ENCODE measurements at places on chromosomes 5 and 9. TPM values are rescaled to one million over a fixed set of nuclear protein-coding genes. Genes with fewer than 3 reads are reported as not detected.
A peak's percentile ranks its signal among the peaks of the same experiment; 100 is the strongest.

- H3K4me3 ChIP-seq: no peak overlapping the region
- H3K4me1 ChIP-seq: peaks cover 50% of the 10 kb centered on the region
- no peaks in the 10 kb centered on the region for H3K36me3 ChIP-seq
- no peaks in the 10 kb centered on the region for H3K27me3 ChIP-seq
- no peak for DNase-seq
- no peak overlapping the region for H3K27ac ChIP-seq
Observed at GRCh38 chr5:72380492-72381274, 60.5 kb downstream of the PTCD2 start.

DNA sequence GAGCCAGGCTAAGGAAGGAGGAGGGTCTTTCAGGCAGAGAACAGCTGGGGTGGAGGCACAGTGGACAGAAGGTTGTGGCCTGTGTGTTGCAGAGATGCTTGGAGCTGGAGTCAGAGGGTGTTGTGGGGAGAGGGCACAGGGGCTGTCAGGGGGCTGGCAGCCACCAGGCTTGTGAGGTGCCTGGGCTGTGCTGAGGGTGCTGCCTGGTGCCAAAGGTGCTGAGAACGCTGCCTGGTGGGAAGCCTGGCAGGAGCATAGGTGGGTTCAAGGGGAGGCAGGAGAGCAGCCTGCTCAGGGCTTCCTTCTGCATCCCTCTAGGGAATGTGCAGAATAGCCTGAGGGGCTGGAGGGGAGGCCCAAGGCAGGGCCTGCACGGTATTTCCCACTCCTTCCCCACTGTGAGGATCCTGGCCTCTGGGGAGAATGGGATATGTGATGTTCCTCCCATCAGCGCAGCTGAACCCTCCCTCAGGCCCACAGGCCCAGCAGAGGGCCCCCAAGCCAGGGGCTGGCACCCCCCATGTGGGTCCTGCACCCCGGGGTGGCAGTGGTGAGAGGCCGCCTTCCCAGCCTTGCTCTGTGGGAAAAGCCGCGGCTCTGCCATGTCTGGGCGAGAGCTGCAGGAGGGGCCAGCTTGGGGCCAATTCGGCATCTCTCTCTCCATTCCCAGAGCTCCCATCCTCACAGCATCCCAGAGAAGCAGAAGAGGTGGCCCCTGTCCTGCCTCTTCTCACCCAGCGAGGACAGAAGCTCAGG is 76.3 kb downstream of the CACNA1B start:
- no peak overlapping the region for H3K4me3 ChIP-seq
- H3K4me1 ChIP-seq: peaks cover 9% of the 10 kb centered on the region
- DNase-seq: no peak
- H3K36me3 ChIP-seq: no peaks in the 10 kb centered on the region

GRCh38 chr5:77200663-77201062 is 9.8 kb upstream of the PDE8B start:
- DNase-seq: no peak
- no peak overlapping the region for H3K4me3 ChIP-seq
- no peaks in the 10 kb centered on the region for H3K27me3 ChIP-seq
- no peaks in the 10 kb centered on the region for H3K36me3 ChIP-seq

The SPATA31C1 gene
- not detected for total RNA-seq

- no peaks in the 10 kb centered on the region for H3K36me3 ChIP-seq
- no peaks in the 10 kb centered on the region for H3K27me3 ChIP-seq
Observed at GRCh38 chr5:78116167-78116566, 178.3 kb downstream of the AP3B1 start.

DNA sequence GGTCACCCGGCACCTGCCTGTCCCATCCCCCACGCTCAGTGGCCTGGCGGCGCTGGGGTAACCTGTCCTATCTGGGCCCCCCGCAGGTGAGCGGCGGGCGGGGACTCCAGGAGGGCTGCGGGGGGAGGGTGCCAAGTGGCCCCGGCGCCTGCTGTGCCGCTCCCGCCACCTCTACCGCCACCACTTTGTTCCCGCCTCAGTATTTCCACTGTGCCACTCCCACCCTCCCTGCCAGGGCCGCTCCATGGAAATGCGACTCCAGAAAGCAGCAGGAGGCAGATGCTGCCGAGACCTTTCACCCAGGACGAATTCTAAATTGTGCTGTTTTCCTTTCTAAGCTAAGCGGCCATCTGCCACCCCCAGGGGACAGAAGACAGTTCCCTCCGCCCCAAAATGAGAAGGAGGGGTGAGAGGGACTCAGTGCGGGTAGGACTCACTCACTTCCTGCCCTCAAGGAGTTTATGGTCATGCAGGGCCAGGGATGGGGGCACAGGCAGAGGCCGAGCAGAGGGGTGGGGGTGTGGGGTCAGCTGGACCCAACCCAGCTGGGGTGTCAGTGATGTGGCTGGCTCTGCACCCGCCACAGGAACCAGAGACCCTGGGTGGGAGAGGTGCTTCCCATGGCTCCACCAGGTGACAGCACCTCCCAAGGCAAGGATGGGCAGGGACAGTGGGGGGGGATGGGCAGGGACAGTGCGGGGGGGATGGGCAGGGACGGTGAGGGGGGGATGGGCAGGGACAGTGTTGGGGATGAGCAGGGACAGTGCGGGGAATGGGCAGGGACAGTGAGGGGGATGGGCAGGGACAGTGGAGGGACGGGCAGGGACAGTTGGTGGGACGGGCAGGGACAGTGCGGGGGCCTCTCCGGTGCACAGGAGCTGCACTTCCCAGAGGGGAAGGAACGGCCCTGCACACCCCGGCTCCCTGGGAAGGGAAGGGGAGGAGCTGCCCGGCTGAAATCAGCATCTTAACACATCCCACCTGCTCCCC is 17.8 kb downstream of the NOTCH1 start:
- peak overlapping the region; percentile 7 for H3K4me3 ChIP-seq
- peaks cover 98% of the 10 kb centered on the region for H3K4me1 ChIP-seq
- H3K27ac ChIP-seq: peak overlapping the region; percentile 82
- no peak for DNase-seq
- H3K27me3 ChIP-seq: no peaks in the 10 kb centered on the region

GRCh38 chr5:122319897-122320296 is 7.9 kb downstream of the SNCAIP start:
- peaks cover 31% of the 10 kb centered on the region for H3K27me3 ChIP-seq
- peaks cover 6% of the 10 kb centered on the region for H3K4me1 ChIP-seq
- no peak overlapping the region for H3K4me3 ChIP-seq
- H3K36me3 ChIP-seq: no peaks in the 10 kb centered on the region
- H3K27ac ChIP-seq: no peak overlapping the region

DNA sequence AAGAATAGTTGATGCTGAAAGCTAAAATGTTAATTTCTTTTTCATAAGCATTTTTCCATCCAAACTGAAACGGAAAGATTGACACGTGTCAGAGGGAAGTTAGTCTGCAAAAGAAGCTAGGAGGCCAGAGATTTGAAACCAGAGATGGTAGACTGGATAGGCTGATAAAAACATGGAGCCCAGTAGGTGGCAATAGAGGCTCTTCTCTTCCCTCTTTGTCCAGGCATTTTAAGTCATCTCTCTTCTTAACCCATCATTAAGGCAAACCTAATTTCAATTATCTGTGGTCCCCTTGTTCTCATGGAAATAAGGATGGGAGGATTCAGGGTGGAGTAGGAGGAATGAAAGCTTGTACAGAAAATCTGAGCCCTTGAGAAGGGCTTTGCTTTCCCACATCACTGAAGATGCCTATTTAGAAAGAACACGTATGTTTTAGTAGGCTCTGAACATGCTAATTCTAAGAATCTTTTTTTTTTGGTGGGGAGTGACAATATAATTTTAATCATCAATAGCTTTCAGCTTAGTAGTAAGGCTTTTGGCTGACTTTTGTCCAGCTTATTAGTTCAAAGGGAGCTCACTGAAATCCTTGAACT is 66.6 kb downstream of the ZNF474 start:
- H3K27me3 ChIP-seq: peaks cover 6% of the 10 kb centered on the region
- H3K27ac ChIP-seq: no peak overlapping the region
- no peak overlapping the region for H3K4me3 ChIP-seq
- no peaks in the 10 kb centered on the region for H3K36me3 ChIP-seq
- no peaks in the 10 kb centered on the region for H3K4me1 ChIP-seq
- DNase-seq: no peak

GRCh38 chr9:105466898-105467455 is 19.1 kb downstream of the FSD1L start:
- no peaks in the 10 kb centered on the region for H3K27me3 ChIP-seq
- H3K4me3 ChIP-seq: no peak overlapping the region
- H3K4me1 ChIP-seq: no peaks in the 10 kb centered on the region
- H3K27ac ChIP-seq: no peak overlapping the region
- H3K36me3 ChIP-seq: no peaks in the 10 kb centered on the region
- no peak for DNase-seq

DNA sequence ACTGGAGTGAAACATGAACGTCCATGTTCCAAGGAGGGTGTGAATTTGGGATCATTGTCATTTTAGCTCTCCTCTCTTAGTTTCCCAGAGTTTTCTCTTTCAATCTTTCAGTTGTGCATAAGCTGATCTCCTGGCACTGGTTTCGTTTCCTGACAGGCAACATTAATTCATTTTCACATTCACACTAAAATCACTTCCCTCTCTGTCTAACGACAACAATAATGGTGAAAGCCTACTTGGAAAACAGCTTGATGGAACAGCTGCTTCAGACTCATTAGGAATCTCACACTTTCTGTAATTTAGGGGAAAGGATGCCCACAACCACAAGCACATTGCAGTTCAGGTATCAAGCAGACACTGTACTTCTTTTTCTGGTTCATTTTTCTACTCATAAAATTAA is 188.6 kb downstream of the TRIM36 start:
- no peak overlapping the region for H3K27ac ChIP-seq
- H3K4me1 ChIP-seq: no peaks in the 10 kb centered on the region
- H3K4me3 ChIP-seq: no peak overlapping the region
- no peak for DNase-seq

The SPINK13 gene
- not detected for total RNA-seq

- no peaks in the 10 kb centered on the region for H3K27me3 ChIP-seq
- no peaks in the 10 kb centered on the region for H3K4me1 ChIP-seq
- no peak for DNase-seq
Observed at GRCh38 chr5:16000056-16000455, 179.5 kb downstream of the MARCHF11 start.

The RIMOC1 gene
- total RNA-seq: 27.6 TPM

DNA sequence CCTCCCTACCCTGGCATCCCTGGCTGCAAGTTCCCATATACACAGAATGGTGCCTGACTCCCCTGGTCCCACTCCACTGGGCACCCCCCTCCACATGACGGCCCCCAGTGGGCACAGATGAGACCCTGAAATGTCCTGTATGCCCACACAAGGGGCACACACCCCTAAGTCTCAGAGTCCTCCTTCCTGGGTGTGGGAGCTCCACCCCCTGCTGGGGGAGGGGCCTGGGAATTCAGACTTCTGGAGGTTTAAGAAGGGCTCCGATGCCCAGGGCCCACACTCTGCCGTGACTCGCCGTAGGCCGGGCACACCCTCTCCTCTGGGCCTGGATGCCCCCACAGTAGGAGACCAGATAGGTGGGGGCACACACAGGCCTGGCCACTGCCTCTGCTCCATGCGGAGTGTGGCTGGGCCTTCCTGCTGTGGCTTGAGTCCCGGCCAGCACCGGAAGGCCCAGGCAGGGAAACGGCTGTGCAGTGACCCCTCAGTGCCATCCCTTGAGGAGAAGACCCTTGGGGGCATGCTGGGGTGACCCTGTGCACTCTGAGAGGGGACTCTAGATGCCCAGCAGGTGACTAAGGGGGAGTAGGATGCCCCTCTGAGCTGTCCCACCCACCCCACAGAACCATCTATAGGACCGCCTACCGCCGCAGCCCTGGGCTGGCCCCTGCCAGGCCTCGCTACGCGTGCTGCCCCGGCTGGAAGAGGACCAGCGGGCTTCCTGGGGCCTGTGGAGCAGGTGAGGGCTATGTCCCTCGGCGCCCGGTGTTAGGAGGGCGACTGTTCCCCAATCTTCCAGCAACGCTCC is 6.5 kb downstream of the EGFL7 start:
- H3K36me3 ChIP-seq: no peaks in the 10 kb centered on the region
- H3K27ac ChIP-seq: peak overlapping the region; percentile 64
- no peaks in the 10 kb centered on the region for H3K27me3 ChIP-seq
- DNase-seq: no peak
- H3K4me3 ChIP-seq: peak overlapping the region; percentile 58

DNA sequence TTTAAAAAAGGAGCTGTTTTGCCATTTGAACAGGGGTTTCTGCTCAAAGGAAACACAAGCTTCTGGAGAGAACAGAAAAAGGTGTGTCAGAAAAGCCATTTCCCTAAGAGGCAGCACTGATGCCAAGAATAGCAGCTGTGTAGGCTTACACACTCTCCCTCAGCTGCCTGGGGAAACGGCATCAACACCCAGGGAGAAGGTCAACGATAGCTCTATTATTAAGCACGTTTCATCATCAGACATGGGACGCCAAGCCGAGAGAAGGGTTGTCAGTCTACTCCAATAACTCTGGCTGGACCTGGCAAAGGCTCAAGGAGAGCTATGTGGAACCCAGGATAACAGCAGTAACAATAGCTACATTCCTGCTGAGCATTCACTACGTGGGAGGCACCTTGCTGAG is 314.2 kb downstream of the CDK5RAP2 start:
- no peak overlapping the region for H3K4me3 ChIP-seq
- peaks cover 11% of the 10 kb centered on the region for H3K4me1 ChIP-seq
- no peaks in the 10 kb centered on the region for H3K36me3 ChIP-seq
- no peaks in the 10 kb centered on the region for H3K27me3 ChIP-seq
- H3K27ac ChIP-seq: peak overlapping the region; percentile 70

- no peak overlapping the region for H3K4me3 ChIP-seq
- peaks cover 53% of the 10 kb centered on the region for H3K36me3 ChIP-seq
- no peak overlapping the region for H3K27ac ChIP-seq
Observed at GRCh38 chr9:96004379-96004778, 128.9 kb downstream of the ERCC6L2 start.

The MARCHF3 gene
- 16.8 TPM for total RNA-seq

DNA sequence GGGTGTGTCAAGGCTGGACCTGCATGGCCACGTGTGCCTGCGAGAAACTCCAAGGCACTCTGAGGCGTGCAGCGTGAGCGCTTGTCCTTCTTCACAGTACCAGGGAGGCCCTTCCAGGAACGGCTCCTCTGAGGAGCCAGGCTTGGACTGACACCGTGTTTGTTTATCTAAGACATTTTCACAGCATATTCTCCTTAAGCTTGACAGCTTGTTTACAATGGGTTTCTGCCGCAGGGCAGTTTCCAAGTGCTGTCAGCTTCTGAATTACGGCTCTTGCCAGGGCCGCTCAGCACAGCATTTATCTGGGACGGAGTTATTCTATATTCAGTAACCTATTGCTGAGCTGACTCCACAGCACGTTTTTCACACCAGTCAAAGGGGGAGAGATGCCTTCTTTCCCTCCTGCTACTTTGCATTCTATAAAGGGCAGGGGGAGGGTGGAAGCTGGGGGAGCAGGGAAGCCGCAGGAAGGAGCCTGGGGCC is 98.4 kb downstream of the LMNB1 start:
- H3K4me1 ChIP-seq: no peaks in the 10 kb centered on the region
- no peak overlapping the region for H3K27ac ChIP-seq
- DNase-seq: no peak
- no peak overlapping the region for H3K4me3 ChIP-seq

- no peaks in the 10 kb centered on the region for H3K36me3 ChIP-seq
- no peak for DNase-seq
- H3K4me1 ChIP-seq: no peaks in the 10 kb centered on the region
Observed at GRCh38 chr9:8733131-8733954, 933.8 kb upstream of the DMAC1 start.

The FOXD1 gene
- not detected for total RNA-seq
